RPMI7951 (cell line): ENCODE measurements at places on chromosomes 3 and 15. TPM values are rescaled to one million over a fixed set of nuclear protein-coding genes. Genes with fewer than 3 reads are reported as not detected.
A peak's percentile ranks its signal among the peaks of the same experiment; 100 is the strongest.

GRCh38 chr15:100818927-100819326 lies 60.7 kb upstream of the ALDH1A3 start:
- peak; percentile 81 for DNase-seq

GRCh38 chr3:55143336-55143735 lies 215.5 kb upstream of the LRTM1 start:
- peak; percentile 54 for DNase-seq

- DNase-seq, result no peak
Observed at GRCh38 chr15:83515164-83515563, 68.0 kb downstream of the SH3GL3 start.

GRCh38 chr3:125478326-125478725 lies 41.7 kb downstream of the SNX4 start:
- DNase-seq, result no peak

- DNase-seq, result peak; percentile 73
Observed at GRCh38 chr3:134197681-134198261, 52.9 kb downstream of the RYK start.

DNA sequence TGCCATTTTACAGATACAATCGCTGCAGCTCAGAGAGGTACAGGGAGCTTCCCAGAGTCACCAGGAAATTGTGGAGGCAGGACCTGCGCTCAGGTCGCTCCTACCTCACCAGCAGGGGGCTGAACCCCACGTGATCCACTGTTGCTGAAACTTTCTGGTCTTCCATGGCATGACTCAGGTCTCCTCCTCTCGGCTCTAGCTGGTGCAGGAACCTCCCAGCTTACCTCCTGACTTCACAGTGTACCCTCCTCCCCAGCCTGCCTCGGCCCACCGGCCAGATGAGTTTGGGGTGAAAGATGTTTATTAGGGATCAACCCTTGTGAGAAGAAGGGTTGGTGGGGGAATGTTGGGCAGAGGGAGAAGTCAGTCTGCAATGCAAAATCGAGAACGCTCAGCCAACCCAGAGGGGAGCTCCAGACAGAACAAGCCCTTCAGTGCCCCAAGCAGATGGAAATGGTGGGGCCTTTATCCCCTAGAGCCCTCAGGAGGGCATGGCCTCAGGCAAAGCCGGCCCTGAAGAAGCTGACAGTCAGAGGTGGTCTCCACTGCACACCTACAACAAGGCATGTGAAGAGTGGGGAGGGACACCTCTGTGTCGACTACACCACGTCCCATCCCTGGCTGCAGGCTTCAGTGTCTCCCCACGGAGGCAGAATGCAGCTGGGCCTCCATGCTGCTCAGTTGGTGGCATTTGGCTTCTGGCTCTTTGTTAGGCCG lies 118.6 kb upstream of the PRR20G start:
- peak; percentile 24 for DNase-seq

DNA sequence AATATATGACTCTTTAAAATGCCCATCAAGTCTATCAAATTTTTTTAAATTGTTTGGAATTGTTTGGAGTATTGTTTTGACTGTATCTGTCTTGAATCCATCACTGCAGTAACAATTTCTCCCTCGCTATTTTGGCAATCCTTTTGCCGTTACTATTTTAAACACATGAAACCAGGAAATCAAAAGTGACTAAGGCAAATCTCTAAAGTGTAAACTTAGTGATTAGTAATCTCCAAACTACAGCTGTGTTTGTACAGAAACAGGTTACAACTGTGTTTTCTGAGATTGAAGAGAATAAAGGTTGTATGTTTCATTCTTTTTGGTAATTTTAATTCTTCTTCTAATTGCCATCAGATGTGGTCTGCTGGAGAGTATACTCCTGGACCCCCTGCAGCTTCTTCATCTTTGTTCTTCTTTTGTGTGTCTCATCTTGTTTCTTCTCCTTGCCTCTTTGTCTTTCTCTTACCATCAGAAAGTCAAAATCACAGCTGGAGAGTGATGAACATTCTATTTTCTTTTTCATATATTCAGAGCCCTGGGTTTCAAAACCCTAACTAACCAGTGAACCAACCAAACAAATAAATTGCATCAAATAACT lies 465.4 kb downstream of the RBMS3 start:
- DNase-seq, result no peak

Gene AADACL2
- not detected in 2 replicates for total RNA-seq

DNA sequence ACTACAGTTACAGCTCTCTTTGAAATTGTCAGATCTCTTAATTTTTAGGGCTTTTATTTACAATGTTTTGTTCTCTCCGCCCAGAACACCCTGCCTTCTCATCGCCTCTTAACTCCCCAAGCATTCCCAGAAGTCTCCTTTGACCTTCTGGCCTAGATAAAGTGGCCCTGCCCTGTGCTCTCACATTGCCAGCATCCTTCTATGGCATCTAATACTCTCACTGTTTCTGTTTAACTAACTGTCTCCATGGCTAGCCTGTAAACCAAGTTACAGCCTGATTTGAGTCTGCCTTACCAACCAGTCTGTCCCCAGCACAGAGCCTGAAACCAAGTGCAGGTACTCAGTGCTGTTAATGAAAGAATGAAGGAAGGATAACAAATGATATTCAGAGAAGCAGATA lies 19.9 kb downstream of the COL8A1 start:
- DNase-seq, result no peak

Gene GRM7
- not detected in 2 replicates for total RNA-seq

- DNase-seq, result no peak
Observed at GRCh38 chr3:171416666-171417065, 43.5 kb downstream of the TNIK start.

DNA sequence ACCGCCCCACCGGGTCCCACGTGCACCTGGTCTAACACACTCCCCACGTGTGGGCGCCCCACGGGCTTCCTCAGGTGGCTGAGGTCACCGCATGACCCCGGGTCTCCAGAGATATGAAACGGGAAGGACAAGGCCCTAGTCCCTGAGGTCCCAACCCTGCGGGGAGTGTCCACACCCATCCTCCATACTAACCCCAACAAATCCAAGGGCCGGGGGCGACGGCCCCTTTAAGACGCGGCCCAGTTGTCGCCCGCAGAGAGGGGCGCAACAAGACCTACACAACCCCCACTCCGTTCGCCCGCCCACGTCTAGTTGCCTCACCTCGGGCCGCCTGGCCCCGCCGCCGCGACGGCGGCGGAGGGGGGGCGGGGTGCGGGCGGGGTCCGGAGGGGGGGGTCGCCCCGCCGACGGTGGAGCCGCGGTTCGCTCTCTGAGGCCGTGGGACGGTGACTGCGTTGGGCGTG lies 396 bp downstream of the INO80 start:
- peak; percentile 66 for DNase-seq

DNA sequence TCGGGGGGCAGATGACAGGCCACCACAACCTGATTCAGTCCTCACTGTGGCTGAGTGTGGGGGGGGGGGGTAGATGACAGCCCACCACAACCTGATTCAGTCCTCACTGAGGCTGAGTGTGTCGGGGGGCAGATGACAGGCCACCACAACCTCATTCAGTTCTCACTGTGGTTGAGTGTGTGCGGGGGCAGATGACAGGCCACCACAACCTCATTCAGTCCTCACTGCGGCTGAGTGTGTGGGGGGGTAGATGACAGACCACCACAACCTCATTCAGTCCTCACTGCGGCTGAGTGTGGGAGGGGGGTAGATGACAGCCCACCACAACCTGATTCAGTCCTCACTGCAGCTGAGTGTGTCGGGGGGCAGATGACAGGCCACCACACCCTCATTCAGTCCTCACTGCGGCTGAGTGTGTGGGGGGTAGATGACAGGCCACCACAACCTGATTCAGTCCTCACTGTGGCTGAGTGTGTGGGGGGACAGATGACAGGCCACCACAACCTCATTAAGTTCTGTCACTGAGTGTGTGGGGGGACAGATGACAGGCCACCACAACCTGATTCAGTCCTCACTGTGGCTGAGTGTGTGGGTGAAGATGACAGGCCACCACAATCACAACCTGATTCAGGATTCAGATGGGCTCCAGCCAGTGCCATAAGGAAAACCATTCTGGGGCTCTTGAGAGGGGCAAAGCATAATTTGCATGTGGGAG lies 16.9 kb downstream of the ZNF717 start:
- no peak for DNase-seq

- peak; percentile 79 for DNase-seq
Observed at GRCh38 chr3:37907906-37908305, 46.2 kb downstream of the CTDSPL start.

DNA sequence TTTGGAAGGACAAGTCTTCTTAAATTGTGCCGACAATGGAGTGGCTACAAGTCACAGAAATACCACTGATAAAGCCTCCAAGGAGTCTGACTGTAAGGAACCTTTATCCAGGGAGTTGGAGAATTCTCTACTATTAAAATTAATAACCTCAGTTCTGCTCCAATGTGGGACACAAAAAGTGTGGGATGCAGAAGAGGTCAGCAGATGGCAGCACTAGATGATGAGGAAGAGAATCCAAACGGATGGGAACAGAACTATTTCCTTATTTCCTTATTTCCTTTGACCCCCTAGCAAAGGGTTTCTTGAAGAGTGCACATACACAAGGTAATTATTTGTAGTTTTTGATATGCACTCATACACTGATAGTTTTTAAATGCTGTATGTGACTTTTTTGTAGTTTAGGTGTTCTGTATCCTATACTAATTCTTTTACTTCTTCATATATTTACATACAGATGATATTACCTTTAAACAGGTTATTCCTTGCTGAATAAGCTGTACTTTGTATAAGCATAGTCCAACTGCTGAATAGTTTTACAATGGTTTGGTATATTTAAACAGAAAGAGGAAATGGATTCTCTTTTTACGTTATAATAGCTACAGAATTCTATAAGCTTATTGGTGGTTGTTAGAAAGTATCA lies 25.6 kb upstream of the NLGN1 start:
- DNase-seq, result no peak

DNA sequence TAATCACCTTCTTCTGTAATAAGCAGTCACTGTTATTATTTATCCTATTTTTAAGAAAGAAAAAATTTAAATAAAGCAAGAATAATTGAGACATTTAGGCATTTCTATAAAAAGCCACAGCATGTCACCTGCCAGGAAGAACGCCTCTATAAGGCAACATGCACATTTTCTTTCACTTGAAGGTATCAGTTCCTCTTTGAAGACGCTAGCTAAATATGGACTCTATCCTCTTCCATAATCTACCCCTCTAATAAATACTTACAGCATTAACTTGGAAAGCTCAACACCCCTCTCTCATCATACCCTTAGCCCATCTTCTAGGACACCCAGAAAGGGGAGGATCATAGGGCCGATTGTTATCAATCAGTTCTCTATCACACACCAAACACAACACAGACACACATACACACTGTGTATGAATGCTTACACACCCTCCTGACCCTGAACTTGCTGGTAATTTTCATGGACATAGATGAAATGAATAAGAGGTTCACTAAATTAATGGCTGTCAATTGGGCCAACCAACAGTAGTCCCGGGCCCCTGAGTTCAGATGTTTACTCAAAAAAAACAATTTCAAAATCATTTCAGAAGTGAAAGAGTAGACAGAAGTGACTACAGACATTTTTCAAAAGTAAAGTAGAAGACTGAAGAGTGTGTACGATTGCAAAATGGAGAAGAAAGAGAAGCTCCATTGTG lies 102.5 kb downstream of the ZMAT3 start:
- no peak for DNase-seq

Gene ADGRG7
- total RNA-seq, result not detected in 2 replicates

Gene TM4SF18
- total RNA-seq, result 5.2 and 5.8 TPM in 2 replicates

- DNase-seq, result peak; percentile 74
Observed at GRCh38 chr3:133574260-133574881, 885 bp downstream of the CDV3 start.

- peak; percentile 71 for DNase-seq
Observed at GRCh38 chr3:63364495-63364894, 86.4 kb downstream of the SYNPR start.

DNA sequence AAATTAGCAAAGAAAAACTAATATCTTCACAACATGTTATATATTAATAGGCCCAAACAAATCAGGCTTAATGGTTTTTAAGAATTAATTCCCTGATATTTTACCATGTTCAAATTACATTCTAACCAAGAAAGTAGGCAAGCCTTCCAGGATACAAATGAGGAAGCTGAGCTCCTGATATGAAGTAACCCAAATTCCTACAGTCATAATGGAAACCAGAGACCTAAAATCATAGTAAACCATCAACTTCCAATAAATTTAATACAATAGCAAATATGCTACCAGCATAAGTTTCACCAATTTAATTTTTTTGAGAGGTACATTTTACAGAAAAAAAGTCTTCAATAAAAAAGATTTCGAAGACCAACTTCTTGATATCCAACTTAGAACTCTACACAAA lies 3.8 kb downstream of the DCBLD2 start:
- no peak for DNase-seq

Gene EOMES
- total RNA-seq, result not detected in 2 replicates

- DNase-seq, result peak; percentile 95
Observed at GRCh38 chr3:52498137-52499054, 3.3 kb downstream of the STAB1 start.

Gene UCN2
- 4.3 and 7.2 TPM in 2 replicates for total RNA-seq

Gene NR2E3
- not detected in 2 replicates for total RNA-seq

DNA sequence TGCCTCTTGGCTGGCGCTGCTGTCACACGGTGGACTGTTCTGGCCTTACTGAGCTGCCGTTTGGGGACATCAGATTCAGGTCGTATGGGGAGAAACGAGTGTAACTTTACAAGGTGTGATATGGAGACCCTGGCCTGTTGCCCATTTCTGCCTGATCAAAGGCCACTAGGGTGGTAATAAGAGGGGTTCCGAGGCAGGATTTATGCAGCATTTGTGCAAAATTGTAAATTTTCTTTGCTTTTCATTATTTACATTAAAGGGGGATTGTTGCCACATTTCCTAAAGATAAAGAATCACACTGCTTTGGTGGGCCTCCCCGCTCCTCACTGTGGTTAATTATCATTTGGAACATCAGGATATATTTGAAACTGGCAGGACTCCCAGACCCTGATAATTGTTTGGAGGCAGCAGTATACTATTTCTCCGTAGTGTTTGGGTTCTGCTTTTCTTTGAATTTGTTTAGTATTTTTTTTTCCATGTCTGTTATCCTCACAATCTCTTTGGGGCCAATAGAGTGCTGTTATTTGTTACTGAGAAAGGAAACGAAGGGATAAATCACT lies 891 bp downstream of the NXPE3 start:
- DNase-seq, result peak; percentile 47

DNA sequence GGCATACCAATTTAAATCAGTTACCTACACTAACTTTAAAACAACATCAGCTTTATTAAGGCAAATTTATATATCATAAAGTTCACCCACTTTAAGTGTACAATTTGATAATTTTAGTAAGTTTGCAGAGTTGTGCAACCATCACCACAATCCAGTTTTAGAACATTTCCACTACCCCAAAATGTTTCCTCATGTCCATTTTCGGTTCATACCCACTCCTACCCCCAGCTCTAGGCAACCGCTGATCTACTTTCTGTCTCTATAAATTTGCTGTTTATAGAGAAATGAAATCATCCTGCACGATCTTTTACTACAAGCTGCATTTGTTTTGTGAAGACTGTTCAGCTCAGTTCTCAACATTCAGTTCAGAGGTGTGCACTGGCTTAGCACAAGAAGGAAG lies 31.5 kb upstream of the FAM81A start:
- no peak for DNase-seq

DNA sequence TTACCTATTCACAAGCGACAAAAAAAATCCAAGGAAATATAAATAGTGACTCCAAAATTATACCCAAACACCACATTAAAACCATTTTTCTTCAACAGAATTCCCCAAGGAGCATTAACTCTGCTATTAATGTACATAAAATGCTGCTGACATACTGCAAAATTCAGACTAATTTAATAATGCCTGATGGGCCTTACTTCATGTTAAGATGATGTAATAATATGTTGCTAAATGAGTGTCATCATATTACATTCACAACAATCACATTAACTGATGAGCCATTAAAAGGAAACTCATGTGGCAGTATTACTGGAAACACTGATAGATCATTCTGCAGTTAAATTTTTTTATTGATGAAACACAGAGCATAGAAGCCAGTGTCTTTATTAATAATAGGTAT lies 204.9 kb upstream of the CGNL1 start:
- DNase-seq, result no peak
